ENCODE measurements at places on chromosomes 4 and X.

DNA sequence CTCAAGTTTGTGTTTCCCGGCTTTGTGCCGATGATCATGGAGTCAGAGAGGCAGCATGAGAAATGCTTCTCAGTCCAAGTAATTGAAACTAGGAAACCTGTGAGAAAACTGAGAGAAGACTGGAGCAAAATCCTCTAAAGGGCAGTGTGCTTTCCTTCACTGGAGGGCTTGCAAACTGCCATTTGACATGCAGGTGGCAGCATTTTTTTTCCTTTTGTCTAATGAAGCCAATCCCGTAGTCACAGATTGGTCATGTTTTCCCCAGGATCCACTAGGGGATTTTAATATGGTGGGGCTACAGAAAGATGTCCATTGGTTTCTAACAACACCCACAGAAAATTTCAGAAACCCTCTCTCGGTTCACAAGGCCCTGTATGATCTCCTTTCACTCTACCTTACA lies 117.4 kb upstream of the NUDT10 start:
- no peak overlapping the region for H3K27ac ChIP-seq
- H3K36me3 ChIP-seq, result no peaks in the 10 kb centered on the region
- H3K4me1 ChIP-seq, result no peaks in the 10 kb centered on the region
- DNase-seq, result no peak
- no peaks in the 10 kb centered on the region for H3K27me3 ChIP-seq

- H3K27ac ChIP-seq, result no peak overlapping the region
- H3K36me3 ChIP-seq, result no peaks in the 10 kb centered on the region
- H3K27me3 ChIP-seq, result peaks cover 7% of the 10 kb centered on the region
- H3K4me1 ChIP-seq, result peaks cover 20% of the 10 kb centered on the region
These were observed 312.3 kb downstream of the FBXW7 start for GRCh38 chr4:152223600-152223999.

DNA sequence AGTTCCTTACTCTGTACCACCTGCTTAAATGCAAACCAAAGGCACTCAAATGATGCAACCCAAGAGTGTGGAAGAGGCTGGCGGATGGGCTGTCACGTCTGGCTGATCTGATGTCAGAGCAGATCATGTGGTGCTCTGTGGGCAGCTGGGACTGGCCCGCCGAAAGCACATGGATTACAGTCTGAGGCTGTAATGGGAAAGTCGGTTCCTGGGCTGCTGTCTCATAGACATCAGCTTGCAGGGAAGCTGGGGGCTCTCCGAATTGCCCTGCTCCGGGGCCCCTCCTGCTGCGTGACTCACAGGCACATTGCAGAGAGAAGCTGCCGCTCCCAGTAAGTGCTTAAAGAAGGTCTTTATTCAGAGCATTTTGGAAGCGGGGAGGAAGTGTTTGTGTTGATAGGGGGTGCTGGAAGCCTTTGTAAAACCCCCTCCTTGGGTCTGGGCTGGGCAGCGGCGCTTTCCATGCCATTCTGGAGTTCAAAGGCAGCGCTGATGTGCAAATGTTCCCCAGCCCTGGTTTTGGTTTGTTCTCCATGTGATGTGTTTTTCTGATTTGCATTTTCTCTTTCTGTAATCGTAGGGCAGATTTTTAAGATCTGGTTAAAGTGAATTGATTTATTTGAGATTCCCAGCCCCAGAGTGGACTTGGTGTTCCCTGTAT lies 181.1 kb downstream of the LARP7 start:
- H3K27ac ChIP-seq, result peak overlapping the region; percentile 27
- peaks cover 9% of the 10 kb centered on the region for H3K4me1 ChIP-seq

- H3K27ac ChIP-seq, result no peak overlapping the region
- H3K36me3 ChIP-seq, result no peaks in the 10 kb centered on the region
- H3K4me1 ChIP-seq, result peaks cover 2% of the 10 kb centered on the region
- H3K4me3 ChIP-seq, result no peak overlapping the region
- H3K27me3 ChIP-seq, result no peaks in the 10 kb centered on the region
- no peak for DNase-seq
These were observed 401.0 kb downstream of the TMA16 start for GRCh38 chr4:163895378-163896005.

GRCh38 chrX:50638123-50638522 lies 167.5 kb upstream of the DGKK start:
- peaks cover 1% of the 10 kb centered on the region for H3K36me3 ChIP-seq
- no peak overlapping the region for H3K4me3 ChIP-seq
- H3K27me3 ChIP-seq, result no peaks in the 10 kb centered on the region
- H3K4me1 ChIP-seq, result peaks cover 2% of the 10 kb centered on the region
- DNase-seq, result no peak

GRCh38 chr4:36652857-36653256 lies 371.4 kb downstream of the DTHD1 start:
- H3K27ac ChIP-seq, result no peak overlapping the region
- no peak overlapping the region for H3K4me3 ChIP-seq
- no peaks in the 10 kb centered on the region for H3K4me1 ChIP-seq
- DNase-seq, result no peak
- no peaks in the 10 kb centered on the region for H3K27me3 ChIP-seq
- H3K36me3 ChIP-seq, result no peaks in the 10 kb centered on the region

DNA sequence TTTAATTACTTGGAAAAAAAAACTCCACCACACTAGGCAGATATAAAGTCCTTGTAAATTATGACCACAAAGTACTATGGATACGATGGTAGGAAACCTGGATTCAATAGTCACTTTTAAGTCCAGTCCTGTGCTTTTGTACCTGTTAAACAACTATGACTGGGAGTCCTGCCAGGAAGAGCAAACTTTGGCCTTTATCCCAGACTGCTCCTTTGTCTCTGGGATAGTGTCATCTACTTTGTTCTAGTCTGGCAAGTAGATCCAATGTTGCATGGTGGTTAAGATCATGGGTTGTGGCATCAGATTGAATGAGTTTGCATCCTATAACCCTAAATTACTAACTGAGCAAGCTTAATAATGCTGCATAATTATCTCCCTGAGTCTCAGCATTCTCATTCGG lies 175.3 kb upstream of the FGF13 start:
- H3K27ac ChIP-seq, result no peak overlapping the region
- H3K27me3 ChIP-seq, result no peaks in the 10 kb centered on the region
- H3K4me1 ChIP-seq, result no peaks in the 10 kb centered on the region
- DNase-seq, result no peak
- no peak overlapping the region for H3K4me3 ChIP-seq

GRCh38 chr4:79514621-79515329 lies 106.7 kb upstream of the GK2 start:
- no peak overlapping the region for H3K27ac ChIP-seq
- H3K4me3 ChIP-seq, result no peak overlapping the region
- peaks cover 3% of the 10 kb centered on the region for H3K4me1 ChIP-seq
- no peaks in the 10 kb centered on the region for H3K36me3 ChIP-seq

DNA sequence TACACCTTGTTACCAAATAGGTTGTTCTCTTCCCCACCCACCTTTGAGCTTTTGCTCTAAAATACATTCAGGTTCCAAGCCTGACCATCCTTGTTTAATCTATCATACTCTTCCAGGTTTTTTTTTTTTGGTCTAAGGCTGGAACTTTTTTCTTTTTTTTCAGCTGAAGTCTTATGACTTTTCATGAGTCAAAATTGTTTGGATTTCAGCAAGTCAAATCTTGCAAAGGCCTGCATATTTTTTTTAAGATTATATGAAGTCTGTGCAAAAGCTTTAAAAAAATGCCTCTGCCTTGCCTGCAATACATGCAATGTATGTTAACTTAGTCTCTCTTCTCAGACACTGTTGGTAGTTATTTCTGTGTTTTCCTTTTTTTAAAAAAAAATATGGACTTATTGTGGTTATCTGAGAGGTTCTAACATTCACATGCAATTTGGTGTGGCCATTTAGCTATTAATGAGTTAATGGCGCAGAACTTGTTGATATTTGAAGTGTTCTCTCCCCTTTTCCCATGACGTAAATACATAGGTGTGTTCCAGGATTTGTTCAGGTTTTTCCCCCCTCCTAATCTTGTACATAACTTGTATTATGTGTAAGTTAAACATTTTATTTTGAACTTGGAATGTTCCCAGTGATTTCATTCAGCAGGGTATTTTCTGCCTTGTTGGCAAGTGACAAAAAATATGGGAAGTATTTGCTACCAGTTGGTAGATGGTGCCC lies 58.7 kb downstream of the CCKAR start:
- H3K36me3 ChIP-seq, result peaks cover 54% of the 10 kb centered on the region
- DNase-seq, result no peak
- peak overlapping the region; percentile 71 for H3K27ac ChIP-seq
- H3K4me1 ChIP-seq, result peaks cover 52% of the 10 kb centered on the region
- no peaks in the 10 kb centered on the region for H3K27me3 ChIP-seq
- H3K4me3 ChIP-seq, result no peak overlapping the region

DNA sequence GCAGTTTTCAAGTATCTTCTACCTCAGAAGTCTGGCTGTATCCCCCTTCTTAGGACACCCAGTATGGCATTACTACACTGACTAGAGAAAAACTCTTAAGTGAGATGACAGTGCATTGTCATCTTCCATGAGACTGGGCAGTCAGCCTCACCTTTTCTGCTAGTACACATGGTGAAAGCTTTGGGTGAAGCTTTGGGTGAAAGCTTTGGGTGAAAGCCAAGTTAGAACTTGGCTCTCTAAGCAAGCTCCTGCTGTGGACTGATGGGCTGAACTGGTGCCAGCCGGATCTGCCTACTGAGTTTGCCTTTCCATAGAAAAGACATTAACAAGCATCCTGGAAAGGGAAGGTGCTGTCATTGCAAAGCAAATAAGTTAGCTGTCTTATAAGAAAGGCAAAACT lies 8.8 kb downstream of the EPHA5 start:
- H3K36me3 ChIP-seq, result no peaks in the 10 kb centered on the region
- H3K4me3 ChIP-seq, result no peak overlapping the region
- DNase-seq, result no peak
- H3K27ac ChIP-seq, result no peak overlapping the region

DNA sequence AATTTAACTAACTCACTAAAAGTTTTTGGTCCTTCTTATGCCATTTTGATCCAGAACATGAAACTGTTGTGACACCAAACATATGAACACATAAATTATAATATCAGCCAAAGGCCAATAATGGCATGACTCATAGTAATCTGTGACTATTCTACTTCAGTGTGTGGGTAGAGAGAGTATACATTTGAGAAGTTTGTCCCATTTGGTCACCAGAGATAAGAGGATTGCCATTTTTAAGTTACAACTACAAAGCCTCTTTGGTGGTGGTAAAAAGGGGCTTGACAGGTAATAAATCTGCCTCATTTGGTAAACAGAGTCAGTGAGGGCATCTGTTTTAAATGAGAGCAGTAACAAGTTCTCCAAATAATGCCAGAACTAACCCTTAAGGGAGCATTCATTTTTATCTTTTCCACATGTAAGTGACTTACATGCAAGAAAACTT lies 117.9 kb downstream of the TBC1D19 start:
- peaks cover 10% of the 10 kb centered on the region for H3K36me3 ChIP-seq
- H3K4me3 ChIP-seq, result no peak overlapping the region
- no peaks in the 10 kb centered on the region for H3K27me3 ChIP-seq
- peaks cover 17% of the 10 kb centered on the region for H3K4me1 ChIP-seq

- no peak overlapping the region for H3K4me3 ChIP-seq
- DNase-seq, result no peak
- H3K27me3 ChIP-seq, result no peaks in the 10 kb centered on the region
- no peak overlapping the region for H3K27ac ChIP-seq
- no peaks in the 10 kb centered on the region for H3K4me1 ChIP-seq
These were observed 53.1 kb downstream of the FAM114A1 start for GRCh38 chr4:38920677-38921076.

DNA sequence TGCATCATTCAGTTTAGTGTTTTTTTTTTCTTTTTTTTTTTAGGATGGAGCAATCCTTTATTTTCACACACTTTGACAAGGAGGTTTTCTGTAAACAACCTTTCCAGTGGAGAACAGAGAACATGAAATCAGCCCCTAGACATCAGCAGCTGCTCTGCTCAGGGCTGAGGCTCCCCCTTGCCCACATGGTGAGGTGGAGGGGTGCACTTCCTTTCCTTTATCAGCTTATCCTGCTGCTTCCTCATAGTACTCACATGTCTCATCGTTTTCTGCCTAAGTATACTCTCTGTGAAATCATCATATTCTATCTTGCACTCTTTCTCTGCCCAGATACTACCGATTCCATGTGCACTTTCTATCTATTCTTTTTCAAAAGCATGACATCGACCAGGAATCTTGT lies 47.6 kb upstream of the PRSS12 start:
- H3K4me1 ChIP-seq, result peaks cover 2% of the 10 kb centered on the region
- no peak for DNase-seq
- no peak overlapping the region for H3K4me3 ChIP-seq
- peaks cover 33% of the 10 kb centered on the region for H3K27me3 ChIP-seq
- no peaks in the 10 kb centered on the region for H3K36me3 ChIP-seq

- H3K27ac ChIP-seq, result peak within 1 kb of the TSS; percentile 100
- peak within 1 kb of the TSS; percentile 94 for H3K4me3 ChIP-seq
- peaks cover 4% of the 10 kb centered on the region for H3K36me3 ChIP-seq
- H3K4me1 ChIP-seq, result peaks cover 15% of the 10 kb centered on the region
- no peaks in the 10 kb centered on the region for H3K27me3 ChIP-seq
These were observed at the start of gene KDM5C for GRCh38 chrX:53224860-53225797. Gene KDM5C, minus strand, starts transcription at chrX:53225207. Its CDS starts 318 bp downstream, at chrX:53224889.

DNA sequence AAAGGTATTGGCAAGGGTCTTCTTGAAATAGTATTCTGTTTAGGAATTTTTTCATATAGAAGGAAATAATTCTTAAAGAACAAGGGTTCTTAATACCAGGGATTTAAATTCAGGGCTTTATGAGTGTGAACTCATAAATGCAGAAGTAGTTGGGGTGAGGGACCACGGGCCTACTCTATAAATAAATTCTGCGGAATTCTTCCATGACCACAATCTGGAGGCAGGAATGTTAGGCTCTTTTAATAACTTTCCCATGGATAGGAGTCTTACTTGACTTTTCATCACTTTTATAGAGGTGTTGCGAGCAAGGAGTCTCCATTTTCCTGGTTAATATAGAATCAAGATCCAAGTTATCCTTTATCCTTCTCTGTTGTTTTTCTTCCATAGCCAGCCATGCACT lies 76.7 kb upstream of the SLC4A4 start:
- H3K4me1 ChIP-seq, result peaks cover 54% of the 10 kb centered on the region
- H3K4me3 ChIP-seq, result no peak overlapping the region
- H3K27me3 ChIP-seq, result no peaks in the 10 kb centered on the region
- peak overlapping the region; percentile 18 for H3K27ac ChIP-seq
- no peak for DNase-seq

- no peak overlapping the region for H3K27ac ChIP-seq
- no peaks in the 10 kb centered on the region for H3K36me3 ChIP-seq
- no peak for DNase-seq
- H3K4me3 ChIP-seq, result no peak overlapping the region
- H3K27me3 ChIP-seq, result peaks cover 15% of the 10 kb centered on the region
These were observed 19.6 kb upstream of the SOD3 start for GRCh38 chr4:24775750-24776149.

GRCh38 chr4:18480928-18481327 lies 459.4 kb upstream of the LCORL start:
- H3K4me3 ChIP-seq, result no peak overlapping the region
- H3K36me3 ChIP-seq, result no peaks in the 10 kb centered on the region
- no peak overlapping the region for H3K27ac ChIP-seq
- peaks cover 3% of the 10 kb centered on the region for H3K4me1 ChIP-seq
- no peaks in the 10 kb centered on the region for H3K27me3 ChIP-seq
- no peak for DNase-seq

DNA sequence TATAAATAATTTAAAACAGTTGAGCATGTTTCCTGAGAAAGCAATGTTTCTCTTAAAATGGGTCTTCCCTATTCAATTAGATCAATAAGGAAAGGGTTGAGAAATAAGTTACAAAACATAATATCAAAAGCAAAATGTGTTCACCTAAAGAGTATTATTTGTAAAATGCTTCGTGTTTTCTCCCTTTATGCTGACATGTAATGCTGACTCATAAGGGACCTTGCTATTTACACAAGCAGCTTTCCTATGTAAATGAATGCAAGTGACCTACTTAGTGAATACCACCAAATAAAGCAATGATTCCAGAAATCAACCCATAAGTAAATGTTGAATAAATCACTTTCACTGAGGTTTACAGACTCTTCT lies 91.5 kb downstream of the ELOVL6 start:
- no peak for DNase-seq
- no peaks in the 10 kb centered on the region for H3K27me3 ChIP-seq
- peaks cover 8% of the 10 kb centered on the region for H3K36me3 ChIP-seq
- H3K27ac ChIP-seq, result peak overlapping the region; percentile 92
- peaks cover 5% of the 10 kb centered on the region for H3K4me1 ChIP-seq
- no peak overlapping the region for H3K4me3 ChIP-seq

Measured in progenitor cell of endocrine pancreas (in vitro differentiated cells).